ENCODE measurements at places on chromosomes 7 and 10.
A peak's percentile ranks its signal among the peaks of the same experiment; 100 is the strongest.

- DNase-seq: no peak
These were observed 205.8 kb upstream of the FRMD4A start for GRCh38 chr10:14536241-14537213.

DNA sequence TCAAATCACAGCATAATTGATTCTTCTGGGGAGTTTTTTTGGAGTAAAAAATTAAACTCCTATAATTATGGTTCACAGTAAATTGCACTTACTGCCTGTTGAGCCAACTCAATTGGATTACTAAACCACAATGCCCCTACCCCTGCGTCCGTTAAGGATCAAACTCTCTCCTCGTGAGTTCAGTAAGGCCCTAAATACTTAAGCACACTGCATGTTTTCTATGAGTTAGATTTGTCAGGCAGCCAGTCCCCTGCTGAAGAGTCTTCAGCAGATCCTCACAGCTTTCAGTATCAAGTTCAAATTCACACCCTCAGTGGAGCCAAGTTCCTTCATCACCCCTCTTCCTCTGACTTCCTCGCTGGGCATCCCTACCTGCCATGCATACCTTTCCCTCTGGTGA is 275.0 kb upstream of the BMPER start:
- DNase-seq: no peak

- no peak for DNase-seq
These were observed 30.0 kb downstream of the PAX2 start for GRCh38 chr10:100775386-100775785.

DNA sequence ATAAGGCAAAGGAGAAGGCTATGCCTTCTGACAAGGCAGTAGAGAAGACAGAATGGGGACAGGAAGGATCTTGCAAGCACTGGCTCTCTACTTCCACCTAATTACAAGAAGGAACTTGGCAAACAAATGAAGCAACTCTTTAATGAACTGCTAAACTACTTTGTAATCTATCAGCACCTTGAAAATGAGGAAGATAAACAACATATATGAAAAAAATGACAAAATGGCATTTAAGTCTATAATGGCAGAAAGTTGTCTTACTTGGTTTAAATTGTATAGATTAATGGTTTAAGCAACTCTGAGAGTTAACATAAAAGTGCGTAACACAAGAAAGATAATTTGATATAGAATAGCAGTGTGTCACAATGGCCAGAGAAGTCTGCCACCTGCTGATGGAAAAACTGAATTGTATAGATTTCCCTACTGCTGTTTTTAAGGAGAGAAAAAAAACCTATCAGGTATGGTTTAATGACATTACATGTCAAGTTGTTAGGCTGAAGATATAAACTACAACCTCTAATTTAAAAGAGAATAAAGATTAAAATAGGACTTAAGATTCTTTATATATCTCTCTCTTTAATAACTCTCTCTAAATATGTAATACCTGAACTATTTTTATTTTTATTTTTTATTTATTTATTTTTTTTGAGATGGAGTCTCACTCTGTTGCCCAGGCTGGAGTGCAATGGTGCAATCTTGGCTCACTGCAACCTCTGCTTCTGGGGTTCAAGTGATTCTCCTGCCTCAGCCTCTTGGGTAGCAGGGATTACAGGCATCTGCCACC is 11.8 kb downstream of the NT5C3A start:
- DNase-seq: no peak

- peak; percentile 79 for DNase-seq
These were observed 1.4 kb downstream of the PARD3 start for GRCh38 chr10:34813626-34814222.

DNA sequence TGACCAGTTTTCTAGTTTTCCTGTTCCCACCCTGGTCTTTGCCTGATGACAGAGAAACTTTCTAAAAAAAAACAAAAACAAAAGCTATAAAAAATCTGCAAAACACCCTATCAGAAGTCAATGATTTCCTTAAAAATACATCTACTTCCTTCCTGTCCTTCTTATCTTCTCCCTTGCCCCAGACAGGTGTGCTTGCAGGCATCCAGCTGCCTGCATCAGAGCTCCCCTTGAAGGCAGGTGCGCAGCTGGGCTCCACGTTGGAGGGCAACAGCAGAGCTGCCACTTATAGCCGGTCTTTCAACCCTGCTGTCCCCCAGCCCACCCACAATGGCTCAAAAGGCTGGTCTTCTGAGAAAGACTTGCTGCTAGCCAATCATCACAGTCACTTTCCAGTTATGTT is 29.8 kb downstream of the UBE2D4 start:
- DNase-seq: no peak

- DNase-seq: no peak
These were observed 10.6 kb upstream of the BPGM start for GRCh38 chr7:134636008-134636449.

- DNase-seq: peak; percentile 94
These were observed at the start of gene IFIT1 for GRCh38 chr10:89391907-89392756. TSS of gene IFIT1 (plus strand) at chr10:89392623. CDS start at chr10:89392713, 90 bp downstream.

GRCh38 chr7:18087026-18087686 is 59.5 kb upstream of the PRPS1L1 start:
- DNase-seq: peak; percentile 15

- DNase-seq: no peak
These were observed 52.2 kb downstream of the VKORC1L1 start for GRCh38 chr7:65925040-65925439.

GRCh38 chr10:71187600-71187999 is 24.8 kb upstream of the UNC5B start:
- no peak for DNase-seq

- DNase-seq: no peak
These were observed 425.8 kb upstream of the AUTS2 start for GRCh38 chr7:69172357-69173077.

DNA sequence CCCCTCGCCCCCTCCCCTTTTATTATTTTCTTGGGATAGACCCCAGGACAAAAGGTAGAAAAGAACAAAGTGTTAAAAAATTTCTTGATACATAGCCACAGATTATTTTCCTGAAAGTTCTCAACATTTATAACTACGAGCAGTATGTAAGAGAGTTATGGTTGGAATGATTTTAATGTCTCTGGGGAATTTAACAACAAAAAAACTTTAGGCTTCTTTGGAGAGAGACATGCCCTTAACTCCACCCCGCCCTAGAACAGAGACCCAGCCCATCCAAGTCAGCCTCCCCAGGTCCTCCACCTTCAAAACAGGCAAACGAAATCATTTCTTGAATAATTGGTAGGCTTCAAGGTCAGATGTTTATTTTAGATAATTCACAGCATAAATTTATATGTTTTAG is 97.1 kb downstream of the TCF7L2 start:
- DNase-seq: no peak

DNA sequence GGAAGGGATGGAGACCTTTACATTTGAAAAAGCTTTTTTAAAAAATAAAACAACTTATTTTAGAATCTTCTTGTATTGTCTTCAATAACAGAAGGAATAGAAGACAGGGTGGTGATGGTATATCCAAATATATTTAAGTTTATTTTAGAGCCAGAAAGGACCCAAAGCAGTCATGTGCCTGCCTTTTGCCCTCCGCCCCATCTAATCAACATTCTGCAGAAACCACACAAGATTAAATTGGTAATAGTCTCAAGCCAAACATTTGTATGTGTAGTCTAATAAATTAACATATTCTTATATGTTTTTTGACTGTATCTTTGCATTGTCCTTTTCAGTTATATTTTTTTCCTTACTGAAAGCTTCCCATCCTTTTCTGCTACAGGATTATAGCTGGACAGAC is 16.5 kb upstream of the NUP42 start:
- no peak for DNase-seq

GRCh38 chr7:114298011-114298410 is 116.6 kb upstream of the FOXP2 start:
- DNase-seq: no peak

DNA sequence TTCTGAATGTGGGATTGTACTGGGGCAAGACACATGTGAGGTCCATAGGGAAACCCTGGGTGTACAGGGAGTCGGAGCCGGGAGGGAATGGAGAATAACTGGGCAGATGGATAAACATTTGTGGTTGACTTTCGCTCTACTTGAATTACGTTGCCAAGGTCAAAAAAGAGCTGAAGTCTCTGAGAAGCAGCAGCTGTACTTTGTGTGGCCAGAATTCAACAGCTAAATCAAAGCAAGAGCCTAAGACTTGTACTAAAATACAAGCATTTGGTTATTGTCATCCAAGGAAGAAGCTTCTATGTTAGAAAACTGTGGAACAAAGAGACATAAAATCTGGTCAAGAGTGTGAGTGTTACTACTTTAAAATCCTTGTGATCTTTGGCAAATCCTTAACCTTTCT is 457.2 kb downstream of the ARL4A start:
- DNase-seq: peak; percentile 33

GRCh38 chr7:24896031-24896501 is 83.9 kb downstream of the OSBPL3 start:
- DNase-seq: no peak
